Activated T-cell treated with anti-CD3 and anti-CD28 coated beads, Interleukin-2, amount 50 U/mL, for 24 hours (primary cell): ENCODE measurements at places on chromosomes 1 and 21.

- no peak for DNase-seq
These were observed 3.1 kb upstream of the S100A11 start for GRCh38 chr1:152039886-152040285.

- DNase-seq = no peak
These were observed 64.8 kb downstream of the TP53BP2 start for GRCh38 chr1:223780949-223781348.

- DNase-seq = no peak
These were observed 54.4 kb upstream of the TRABD2B start for GRCh38 chr1:48051466-48052126.

GRCh38 chr1:78799926-78800325 lies 150.3 kb downstream of the IFI44 start:
- DNase-seq = no peak

GRCh38 chr1:47178020-47178419 lies 11.8 kb downstream of the PDZK1IP1 start:
- DNase-seq = no peak

DNA sequence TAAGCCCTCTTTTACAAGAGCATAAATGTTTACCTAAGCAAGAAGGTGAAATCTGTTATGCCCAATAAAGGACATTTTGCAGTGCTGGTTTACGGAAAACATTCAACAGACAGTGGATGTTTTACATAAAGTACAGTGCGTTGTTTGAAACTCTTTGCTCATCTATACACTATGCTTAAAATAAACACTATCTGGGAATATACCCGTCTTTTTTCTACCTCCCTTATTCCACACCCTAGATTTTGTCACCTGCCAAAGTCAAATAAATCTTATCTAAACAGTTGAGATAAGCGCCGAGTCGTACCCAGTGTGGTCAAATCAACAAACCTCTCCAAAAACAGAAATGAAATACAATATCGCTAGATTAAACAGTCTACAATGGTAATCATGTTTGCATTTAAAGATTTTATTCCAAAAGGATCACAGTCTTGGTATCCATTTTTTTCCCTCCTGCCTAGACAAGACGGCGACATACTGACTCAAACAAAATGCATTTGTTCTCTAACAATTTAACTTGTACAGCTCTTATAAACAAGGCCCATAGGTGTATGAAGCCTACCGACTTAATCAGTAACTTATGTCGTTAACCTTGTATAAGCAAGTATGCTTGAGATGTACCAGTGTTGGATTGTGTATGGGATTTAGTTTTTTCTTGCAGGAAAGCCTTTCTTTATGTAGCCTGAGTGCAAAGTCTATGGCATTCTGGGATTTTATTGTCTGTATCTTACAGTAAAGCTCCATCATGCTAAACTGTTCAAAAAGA lies 189.1 kb downstream of the FMN2 start:
- DNase-seq = no peak

GRCh38 chr1:114346480-114347029 lies 164.4 kb downstream of the TRIM33 start:
- peak; percentile 100 for DNase-seq

- no peak for DNase-seq
These were observed 96.6 kb downstream of the CDC7 start for GRCh38 chr1:91597215-91597614.

DNA sequence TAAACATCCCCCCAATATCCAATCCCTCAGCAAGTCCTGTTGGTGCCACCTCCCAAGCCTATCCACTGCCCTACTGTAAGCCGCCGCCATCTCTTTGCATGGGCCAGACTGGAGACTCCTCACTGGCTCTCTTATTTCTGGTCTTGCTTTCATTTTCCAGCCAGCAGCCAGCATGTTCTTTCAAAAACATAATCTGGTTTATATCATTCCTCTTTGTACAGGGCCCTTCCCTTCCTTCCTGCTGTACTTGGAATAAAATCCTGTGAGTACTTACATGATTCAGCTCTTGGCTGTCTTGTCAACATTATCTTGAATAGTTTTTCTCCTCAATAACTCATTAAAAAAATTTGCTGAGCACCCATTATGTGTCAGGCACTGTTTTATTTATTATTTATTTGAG lies 28.2 kb downstream of the TLR5 start:
- no peak for DNase-seq

- no peak for DNase-seq
These were observed 2.3 kb upstream of the GRIK3 start for GRCh38 chr1:37036667-37037053.
